ENCODE measurements at places on chromosomes 7 and 10. TPM values are rescaled to one million over a fixed set of nuclear protein-coding genes. Genes with fewer than 3 reads are reported as not detected.

DNA sequence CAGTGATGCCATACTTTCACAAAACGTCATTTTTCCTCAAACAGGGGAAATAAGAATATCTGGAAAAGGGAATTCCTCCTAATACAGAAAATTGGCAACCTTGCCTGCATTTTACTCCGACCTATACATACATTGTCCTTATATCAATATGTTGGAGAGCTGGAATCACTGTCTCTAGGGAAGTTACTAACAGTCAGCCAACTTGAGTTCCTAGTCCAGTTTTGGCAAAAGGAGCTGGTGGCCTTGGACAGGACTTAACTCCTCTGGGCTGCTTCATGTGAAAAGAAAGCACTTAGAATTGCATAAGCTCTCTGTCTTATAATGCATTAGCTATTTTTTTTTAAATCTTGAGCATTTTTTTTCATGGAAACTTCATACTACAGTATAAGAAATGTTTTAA, 174.2 kb upstream of the HGF start:
- no peak for DNase-seq

DNA sequence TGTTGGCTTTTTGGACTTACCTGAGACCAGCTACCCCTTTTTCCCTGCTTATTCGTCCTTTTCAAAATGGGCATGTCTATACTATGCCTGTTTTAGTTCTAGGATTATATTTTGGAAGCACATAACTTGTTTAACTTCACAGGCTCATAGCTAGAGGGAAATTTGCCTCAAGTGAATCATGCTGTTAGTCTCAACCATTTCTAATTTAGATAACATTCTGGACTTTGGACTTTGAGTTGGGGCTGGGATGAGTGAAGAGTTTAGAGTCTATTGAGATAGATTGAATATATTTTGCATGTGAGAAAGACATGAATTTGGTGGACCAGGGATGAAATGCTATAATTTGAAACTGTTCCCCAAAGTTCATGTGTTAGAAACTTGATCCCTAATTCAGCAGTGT, 554.6 kb upstream of the C7orf33 start:
- DNase-seq, result no peak

DNA sequence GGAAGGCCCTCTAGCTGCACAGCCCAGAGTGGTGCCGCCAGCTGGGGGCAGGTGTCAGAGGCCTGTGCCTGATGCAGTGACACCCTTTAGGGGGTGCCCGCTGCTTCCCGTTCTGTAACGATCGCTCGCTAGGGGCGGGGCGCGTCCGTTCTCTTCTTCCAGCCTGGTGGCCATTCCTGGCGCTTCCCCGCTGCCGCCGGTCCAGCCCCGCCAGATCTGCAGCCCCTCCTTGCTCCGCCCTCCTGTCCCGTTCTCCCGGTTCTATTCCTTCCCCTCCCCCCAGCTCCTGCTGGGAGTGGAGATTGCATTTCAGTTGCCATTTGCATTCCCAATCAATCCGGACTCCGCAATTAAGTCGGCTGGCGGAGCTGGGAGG, 39.2 kb downstream of the AGAP3 start:
- DNase-seq, result no peak

The DLX5 gene
- total RNA-seq, result 27.5 TPM

- DNase-seq, result no peak
These were observed 68.7 kb upstream of the C10orf120 start for GRCh38 chr10:122768389-122768745.

- DNase-seq, result no peak
These were observed 29.4 kb downstream of the GRID1 start for GRCh38 chr10:86337121-86337601.

The DENND2A gene
- 1.8 TPM for total RNA-seq

The JAKMIP3 gene
- total RNA-seq, result 2.4 TPM

- DNase-seq, result peak; percentile 59
These were observed 5.5 kb downstream of the OPN4 start for GRCh38 chr10:86659721-86660453.

DNA sequence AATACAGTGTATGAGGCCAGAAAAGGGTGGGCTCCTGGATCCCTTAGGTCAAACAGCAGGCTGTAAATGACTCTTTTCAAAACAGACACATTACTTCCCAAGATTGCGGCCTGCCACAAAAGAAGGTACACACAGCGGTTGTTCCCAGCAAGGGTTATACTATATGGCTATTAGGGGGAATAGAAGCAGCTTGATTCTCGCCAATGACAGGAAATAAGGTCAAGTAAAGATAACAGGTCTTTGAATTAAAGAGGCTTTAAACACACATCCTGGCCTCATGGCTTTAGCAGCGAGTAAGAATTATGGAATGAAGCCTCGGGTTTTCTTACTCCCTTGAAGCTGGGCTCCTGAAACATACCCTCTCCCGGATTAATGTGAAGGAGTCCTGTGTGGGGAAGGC, 58.3 kb downstream of the CYP26A1 start:
- no peak for DNase-seq

- no peak for DNase-seq
These were observed 15.6 kb downstream of the ASB4 start for GRCh38 chr7:95501261-95501832.

The HTR5A gene
- not detected for total RNA-seq

The CYP2C9 gene
- 7.2 TPM for total RNA-seq

The NEUROD6 gene
- not detected for total RNA-seq

DNA sequence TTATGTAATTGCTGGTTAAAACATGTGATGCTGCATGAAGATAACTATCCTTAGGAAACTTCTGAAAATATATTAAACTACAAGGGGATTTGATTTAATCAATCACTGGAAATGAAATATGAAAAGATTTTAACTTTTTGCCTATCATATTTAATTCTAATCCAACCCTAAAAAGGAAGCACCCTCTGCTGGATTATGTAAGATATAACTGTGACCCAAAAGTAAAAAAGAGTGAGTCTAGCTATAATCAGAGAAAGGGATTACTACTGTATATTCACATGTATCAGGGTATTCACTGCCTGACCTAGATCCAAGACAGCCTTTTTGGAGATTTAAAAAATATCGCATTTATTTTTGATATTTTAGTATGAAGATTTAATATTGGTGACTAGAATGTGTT, 295.5 kb downstream of the MDFIC start:
- no peak for DNase-seq

DNA sequence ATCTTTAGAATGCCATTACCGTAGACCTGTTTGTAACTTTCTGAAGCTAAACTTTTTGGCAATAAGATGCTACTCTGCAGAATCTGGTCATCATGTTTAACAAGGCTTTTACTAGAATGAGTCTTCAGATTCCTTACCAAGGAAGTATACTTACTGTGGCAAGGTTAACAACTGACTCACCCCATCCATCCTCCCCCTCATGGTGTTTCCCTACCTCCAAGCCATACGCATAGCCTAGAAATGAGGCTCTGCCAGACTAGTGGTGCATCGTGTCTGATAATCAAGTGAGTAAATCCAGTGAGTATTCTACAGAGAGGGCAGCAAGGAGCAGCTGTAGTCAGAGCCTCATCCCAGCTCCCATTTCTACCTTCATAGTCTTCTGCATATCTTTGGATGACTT, 223.6 kb downstream of the IPMK start:
- DNase-seq, result no peak

- no peak for DNase-seq
These were observed 15.9 kb upstream of the GPNMB start for GRCh38 chr7:23230641-23231101.

The SYT15B gene
- 2.6 TPM for total RNA-seq
